Urothelium cell line (cell line): ENCODE measurements at places on chromosomes 1 and 21.

GRCh38 chr1:226111883-226112261 is 49.4 kb downstream of the H3-3A start:
- no peak for DNase-seq

DNA sequence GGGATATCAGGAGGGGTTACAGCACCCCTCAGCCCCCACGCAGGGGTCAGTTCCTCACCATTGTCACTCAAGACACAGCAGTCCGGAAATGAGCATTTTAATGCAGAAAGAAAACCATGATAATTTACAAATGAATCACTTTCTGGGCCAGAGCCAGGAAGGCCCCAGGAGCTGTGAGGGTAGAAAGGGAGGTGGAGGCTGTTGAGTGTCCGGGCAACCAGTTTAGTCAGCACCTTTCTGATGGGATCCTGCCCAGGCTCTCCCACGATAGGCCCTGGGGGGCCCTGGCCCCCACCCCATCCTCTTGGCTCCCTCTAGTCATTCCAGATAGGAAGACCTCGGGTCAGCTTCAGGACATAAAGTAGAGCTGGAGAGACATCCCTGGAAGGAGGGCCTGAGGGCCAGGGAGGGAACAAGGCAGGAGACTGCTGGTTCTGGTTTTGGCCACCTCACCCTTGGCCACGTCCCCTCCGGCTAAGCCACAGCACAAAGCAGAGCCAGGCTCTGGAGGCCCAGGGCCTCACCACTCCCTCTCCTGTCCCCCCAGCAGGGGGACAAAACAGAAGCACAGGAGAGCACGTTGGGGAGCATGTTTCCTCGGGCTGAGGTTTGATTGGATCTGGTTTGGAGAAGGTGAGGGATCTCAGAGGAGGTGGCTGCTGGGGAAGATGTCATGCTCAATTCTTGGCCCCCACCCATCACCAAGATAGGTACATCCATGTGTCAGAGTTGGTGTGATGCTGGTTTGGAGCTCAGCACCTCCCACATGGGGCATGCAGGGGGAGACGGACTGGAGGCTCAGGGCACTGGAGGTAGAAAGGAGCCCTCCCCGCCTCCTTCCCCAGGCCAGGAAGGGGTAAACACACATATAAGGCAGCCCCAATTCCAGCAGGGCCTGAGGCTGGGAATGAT is 20.6 kb downstream of the ETNK2 start:
- peak; percentile 80 for DNase-seq

GRCh38 chr1:114108751-114109255 is 44.9 kb downstream of the SYT6 start:
- DNase-seq, result no peak

GRCh38 chr1:63775418-63776127 is 1.8 kb downstream of the ROR1 start:
- DNase-seq, result no peak
